ENCODE measurements at places on chromosomes 3 and 15.

GRCh38 chr3:135149707-135150681, 354.9 kb downstream of the EPHB1 start:
- no peak for DNase-seq
- no peak overlapping the region for H3K27ac ChIP-seq

DNA sequence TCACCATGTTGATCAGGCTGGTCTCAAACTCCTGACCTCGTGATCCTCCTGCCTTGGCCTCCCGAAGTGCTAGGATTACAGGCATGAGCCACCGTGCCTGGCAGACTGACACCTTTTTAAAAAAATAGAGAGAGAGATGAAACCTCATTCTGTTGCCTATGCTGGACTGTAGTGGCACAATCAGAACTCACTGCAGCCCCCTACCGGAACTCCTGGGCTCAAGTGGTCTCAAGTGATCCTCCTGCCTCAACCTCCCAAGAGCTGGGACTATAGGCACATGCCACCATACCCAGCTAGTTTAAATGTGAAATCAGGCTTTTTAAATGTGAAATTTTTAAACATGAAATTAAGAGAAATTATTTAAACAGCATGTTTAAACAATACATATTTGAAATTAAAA, 265.2 kb upstream of the UBE2E1 start:
- no peak overlapping the region for H3K27ac ChIP-seq
- DNase-seq, result no peak
- H3K4me1 ChIP-seq, result no peaks in the 10 kb centered on the region
- H3K4me3 ChIP-seq, result no peak overlapping the region
- no peaks in the 10 kb centered on the region for H3K27me3 ChIP-seq
- H3K36me3 ChIP-seq, result no peaks in the 10 kb centered on the region

DNA sequence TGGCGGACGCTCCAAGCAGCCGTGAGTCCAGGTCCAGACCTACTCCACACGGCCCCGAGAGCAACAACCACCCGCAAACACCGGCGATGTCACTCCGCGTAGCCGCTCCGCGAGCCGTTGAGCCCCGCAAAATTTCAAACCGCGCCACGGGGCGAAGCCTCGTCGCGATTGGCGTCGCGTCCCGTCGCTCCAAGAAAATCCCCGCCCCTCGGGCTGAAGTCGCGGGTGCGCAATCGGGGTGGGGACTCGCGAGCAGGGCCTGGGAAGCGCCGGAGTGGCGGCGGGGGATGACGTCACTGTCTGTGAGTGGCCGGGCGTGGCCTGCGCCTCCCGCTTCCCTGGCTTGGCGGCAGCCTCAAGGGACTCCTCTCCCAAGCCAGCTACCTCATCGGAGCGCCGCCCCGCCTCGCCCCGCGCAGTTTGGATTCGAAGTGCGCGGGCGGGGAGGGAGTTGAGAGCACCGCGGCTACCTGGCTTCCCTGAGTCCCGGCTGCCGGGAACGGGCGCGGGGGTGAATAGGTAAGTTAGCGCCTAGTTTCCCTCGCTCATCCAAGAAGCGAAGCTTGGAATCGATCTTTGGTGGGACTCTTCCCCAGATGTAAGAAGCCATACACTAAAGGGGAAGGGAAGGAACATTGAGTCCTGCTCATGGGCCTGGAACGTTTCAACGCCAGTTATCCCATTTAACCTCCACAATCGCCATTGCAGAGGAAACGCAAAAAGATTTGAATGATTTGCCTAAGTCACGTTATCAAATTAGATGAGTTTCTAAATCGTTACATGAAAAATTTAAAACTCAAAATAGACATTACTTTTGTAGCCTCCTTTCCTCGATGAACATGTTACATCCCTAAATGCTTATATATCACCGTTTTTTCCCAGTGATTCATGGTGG, at the start of gene PRC1:
Gene PRC1 (minus strand): TSS at position 119 of the 895 bp plus-strand sequence. CDS start 118 bp downstream, at position 1.
- H3K36me3 ChIP-seq, result peaks cover 23% of the 10 kb centered on the region
- H3K4me3 ChIP-seq, result peak within 1 kb of the TSS; percentile 99
- peaks cover 20% of the 10 kb centered on the region for H3K4me1 ChIP-seq
- no peaks in the 10 kb centered on the region for H3K27me3 ChIP-seq
- H3K27ac ChIP-seq, result peak within 1 kb of the TSS; percentile 99

- no peak for DNase-seq
- H3K4me1 ChIP-seq, result peaks cover 9% of the 10 kb centered on the region
- H3K27me3 ChIP-seq, result peaks cover 3% of the 10 kb centered on the region
- no peaks in the 10 kb centered on the region for H3K36me3 ChIP-seq
- H3K27ac ChIP-seq, result no peak overlapping the region
These were observed 136.2 kb upstream of the PFN2 start for GRCh38 chr3:150106740-150107428.

- H3K4me1 ChIP-seq, result no peaks in the 10 kb centered on the region
- no peaks in the 10 kb centered on the region for H3K36me3 ChIP-seq
- H3K4me3 ChIP-seq, result no peak overlapping the region
- H3K27me3 ChIP-seq, result no peaks in the 10 kb centered on the region
These were observed 115.8 kb downstream of the ADAMTS9 start for GRCh38 chr3:64571982-64572381.

DNA sequence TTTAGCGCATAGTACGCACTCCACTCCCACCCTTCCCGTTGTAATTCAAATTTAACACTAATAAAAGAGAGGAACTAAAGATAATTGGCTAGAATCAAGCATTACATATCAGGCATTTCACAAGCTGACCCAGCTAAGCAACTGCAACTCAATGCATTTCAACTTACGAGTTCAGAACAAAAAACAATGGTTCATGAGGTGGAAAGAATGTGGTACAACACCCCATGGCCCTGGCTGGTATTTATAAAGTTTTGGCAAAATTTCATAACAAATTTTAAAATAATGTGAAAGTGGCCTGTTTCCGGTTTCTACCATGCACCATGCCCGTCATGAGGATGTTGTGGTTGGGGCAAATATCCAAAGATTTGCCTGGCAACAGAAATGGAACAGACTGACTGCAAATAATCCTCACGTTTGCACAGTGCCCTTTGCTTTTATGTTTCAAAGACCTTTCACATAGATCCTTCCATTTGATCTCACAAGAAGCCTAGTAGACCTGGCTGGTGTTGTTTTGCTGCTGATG, 455.3 kb upstream of the NR2F2 start:
- peaks cover 6% of the 10 kb centered on the region for H3K4me1 ChIP-seq
- DNase-seq, result no peak
- H3K27me3 ChIP-seq, result no peaks in the 10 kb centered on the region
- H3K27ac ChIP-seq, result no peak overlapping the region
- H3K36me3 ChIP-seq, result no peaks in the 10 kb centered on the region
- H3K4me3 ChIP-seq, result no peak overlapping the region

GRCh38 chr3:121574449-121574848, 6.7 kb downstream of the ARGFX start:
- no peak for DNase-seq
- no peaks in the 10 kb centered on the region for H3K36me3 ChIP-seq
- H3K4me1 ChIP-seq, result no peaks in the 10 kb centered on the region
- no peak overlapping the region for H3K4me3 ChIP-seq
- no peaks in the 10 kb centered on the region for H3K27me3 ChIP-seq

GRCh38 chr3:197222937-197223370, 75.5 kb downstream of the DLG1 start:
- H3K27ac ChIP-seq, result no peak overlapping the region
- H3K4me3 ChIP-seq, result no peak overlapping the region
- H3K36me3 ChIP-seq, result no peaks in the 10 kb centered on the region
- peaks cover 46% of the 10 kb centered on the region for H3K4me1 ChIP-seq
- DNase-seq, result no peak
- H3K27me3 ChIP-seq, result no peaks in the 10 kb centered on the region

DNA sequence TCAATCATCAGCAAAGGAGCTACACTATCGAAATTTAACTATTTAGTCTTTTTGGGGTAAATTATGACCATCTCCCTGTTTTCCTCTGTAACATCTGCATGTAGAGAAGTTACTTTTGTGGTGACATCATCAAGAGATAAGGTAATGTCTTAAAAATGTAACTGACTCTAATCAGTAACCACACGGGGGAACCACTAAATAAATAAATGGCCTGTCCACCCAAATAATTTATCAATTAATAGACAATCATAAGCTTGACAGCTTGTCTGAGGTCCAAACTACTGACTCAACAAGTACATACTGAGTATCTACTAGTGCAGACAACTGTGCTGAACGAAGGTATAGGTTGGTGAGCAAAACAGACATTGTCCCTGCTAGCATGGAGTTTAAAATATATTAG, 219.3 kb downstream of the SLC9A9 start:
- H3K27ac ChIP-seq, result no peak overlapping the region
- no peaks in the 10 kb centered on the region for H3K27me3 ChIP-seq
- H3K4me3 ChIP-seq, result no peak overlapping the region
- peaks cover 2% of the 10 kb centered on the region for H3K36me3 ChIP-seq
- no peaks in the 10 kb centered on the region for H3K4me1 ChIP-seq
- DNase-seq, result no peak

GRCh38 chr15:51191766-51192165, 97.1 kb upstream of the TNFAIP8L3 start:
- no peaks in the 10 kb centered on the region for H3K36me3 ChIP-seq
- DNase-seq, result no peak
- no peak overlapping the region for H3K27ac ChIP-seq
- no peak overlapping the region for H3K4me3 ChIP-seq
- H3K27me3 ChIP-seq, result peaks cover 38% of the 10 kb centered on the region

GRCh38 chr15:33226559-33227181, 32.2 kb upstream of the FMN1 start:
- H3K27me3 ChIP-seq, result peaks cover 2% of the 10 kb centered on the region
- peak overlapping the region; percentile 12 for H3K27ac ChIP-seq
- H3K4me1 ChIP-seq, result peaks cover 5% of the 10 kb centered on the region
- H3K4me3 ChIP-seq, result no peak overlapping the region

DNA sequence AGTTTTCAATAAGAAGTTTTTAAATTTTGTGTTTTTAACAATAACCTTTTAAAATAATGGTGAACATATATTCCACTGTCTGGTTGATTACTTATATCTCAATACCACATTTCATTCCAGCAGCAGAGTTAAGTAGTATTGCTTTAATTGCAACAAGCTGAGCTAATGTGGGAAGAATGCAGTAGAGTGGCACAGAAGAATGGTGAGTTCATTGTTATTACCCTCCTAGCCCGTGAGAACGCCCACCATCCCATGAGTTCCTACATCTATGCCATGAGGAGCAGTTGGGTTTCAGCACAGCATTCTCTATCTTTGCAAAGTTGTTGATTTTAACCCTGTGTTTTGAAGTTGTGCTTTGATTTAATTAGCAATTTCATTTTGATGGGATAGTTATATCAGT, 17.8 kb upstream of the NR2E3 start:
- no peaks in the 10 kb centered on the region for H3K36me3 ChIP-seq
- H3K4me3 ChIP-seq, result no peak overlapping the region
- no peaks in the 10 kb centered on the region for H3K4me1 ChIP-seq
- DNase-seq, result no peak
- no peak overlapping the region for H3K27ac ChIP-seq

GRCh38 chr3:172324611-172325203, 123.5 kb downstream of the GHSR start:
- peaks cover 35% of the 10 kb centered on the region for H3K36me3 ChIP-seq
- H3K27me3 ChIP-seq, result no peaks in the 10 kb centered on the region
- DNase-seq, result no peak
- H3K27ac ChIP-seq, result peak overlapping the region; percentile 35

DNA sequence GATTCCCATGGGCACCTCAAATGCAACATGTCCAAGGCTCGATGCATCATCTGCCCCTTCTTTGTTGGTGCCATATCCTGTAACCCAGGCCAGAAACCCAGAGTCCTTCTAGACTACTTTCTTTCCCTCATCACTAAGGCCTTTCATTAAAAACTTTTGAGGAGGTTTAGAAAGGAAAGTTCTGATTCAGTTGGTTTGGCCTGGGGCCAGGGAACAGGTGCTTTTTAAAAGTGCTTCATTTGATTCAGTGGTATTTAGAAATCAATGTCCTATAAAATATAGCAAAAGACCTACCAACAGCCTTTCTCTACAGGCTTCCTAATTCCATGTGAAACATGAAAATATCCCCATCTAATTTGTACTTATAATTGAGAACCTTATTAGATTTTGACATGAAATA, 341.9 kb upstream of the RORA start:
- DNase-seq, result no peak
- H3K4me3 ChIP-seq, result no peak overlapping the region
- no peaks in the 10 kb centered on the region for H3K36me3 ChIP-seq
- H3K27me3 ChIP-seq, result peaks cover 23% of the 10 kb centered on the region
- H3K4me1 ChIP-seq, result no peaks in the 10 kb centered on the region

DNA sequence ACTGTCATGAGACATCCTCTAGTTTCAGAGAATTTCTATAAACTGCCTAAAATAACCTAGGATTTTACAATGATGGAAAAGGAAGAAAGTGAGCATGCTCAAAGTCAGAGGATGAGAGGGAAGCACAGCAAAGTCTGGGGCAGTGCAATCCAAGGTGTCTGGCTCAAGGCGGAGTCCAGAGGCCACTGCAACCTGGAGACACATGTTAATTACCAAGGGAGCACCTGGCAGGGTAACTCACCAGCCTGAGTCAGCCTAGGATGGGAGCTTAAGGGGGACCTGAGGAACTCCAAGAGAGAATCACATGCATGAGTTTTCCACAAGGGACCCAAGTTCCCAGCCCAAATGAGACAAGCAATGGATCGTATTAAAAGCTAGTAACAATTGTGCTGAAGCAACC, 49.8 kb downstream of the PLD1 start:
- H3K4me1 ChIP-seq, result no peaks in the 10 kb centered on the region
- no peaks in the 10 kb centered on the region for H3K36me3 ChIP-seq
- peaks cover 5% of the 10 kb centered on the region for H3K27me3 ChIP-seq
- H3K27ac ChIP-seq, result no peak overlapping the region
- H3K4me3 ChIP-seq, result no peak overlapping the region

DNA sequence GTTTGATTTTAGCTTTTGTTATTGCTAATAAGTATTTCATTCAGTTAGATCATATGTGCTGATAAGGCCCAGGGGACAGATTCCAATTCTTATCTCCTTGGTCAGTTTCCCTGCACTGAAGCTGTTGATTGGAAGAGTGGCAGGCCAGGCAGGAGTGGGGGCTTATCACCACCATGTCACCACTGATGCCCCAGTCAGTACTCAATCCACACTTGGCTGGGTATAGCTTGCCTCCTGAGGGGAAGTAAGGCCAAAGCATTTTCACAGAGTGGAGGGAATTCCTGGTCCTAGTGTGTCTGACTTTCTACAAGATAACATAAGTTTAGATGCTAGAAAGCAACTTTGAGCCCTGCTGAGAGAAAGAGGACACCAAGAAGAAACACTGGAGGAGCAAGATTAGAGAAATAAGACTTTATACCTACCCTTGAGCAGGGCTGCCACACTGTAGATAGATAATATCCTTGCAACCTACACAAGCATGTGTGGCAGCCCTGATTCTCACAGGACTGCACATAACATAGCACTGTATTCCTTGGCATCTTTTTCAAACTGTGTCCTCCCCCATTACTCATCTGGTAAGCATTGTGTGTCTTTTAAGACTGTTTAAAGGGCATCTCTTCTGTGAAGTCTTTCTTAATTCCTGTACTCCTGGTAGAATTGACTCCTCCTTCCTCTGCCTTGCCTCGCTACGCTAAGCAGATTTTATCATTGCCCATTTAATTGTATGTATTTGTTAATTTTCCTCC, 24.3 kb downstream of the OXNAD1 start:
- no peak for DNase-seq
- no peaks in the 10 kb centered on the region for H3K27me3 ChIP-seq
- H3K4me1 ChIP-seq, result peaks cover 88% of the 10 kb centered on the region
- H3K4me3 ChIP-seq, result peak overlapping the region; percentile 97

DNA sequence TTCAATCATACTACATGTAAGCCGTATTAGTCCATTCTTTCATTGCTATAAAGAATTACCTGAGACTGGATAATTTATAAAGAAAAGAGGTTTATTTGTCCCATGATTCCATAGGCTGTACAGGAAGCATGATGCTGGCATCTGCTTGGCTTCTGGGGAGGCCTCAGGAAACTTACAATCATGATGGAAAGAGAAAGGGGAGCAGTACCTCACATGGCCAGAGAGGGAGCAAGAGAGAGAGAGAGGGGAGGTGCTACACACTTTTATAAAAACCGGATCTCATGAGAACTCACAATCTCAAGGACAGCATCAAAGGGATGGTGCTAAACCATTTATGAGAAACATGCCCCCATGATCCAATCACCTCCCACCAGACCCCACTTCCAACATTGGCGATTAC, 14.3 kb upstream of the CLASP2 start:
- no peak overlapping the region for H3K4me3 ChIP-seq
- H3K4me1 ChIP-seq, result no peaks in the 10 kb centered on the region
